Stimulated activated CD8-positive, alpha-beta memory T cell treated with anti-CD3 and anti-CD28 coated beads, Interleukin-4, amount 100 ng/mL, for 24 hours (primary cell): ENCODE measurements at places on chromosomes 4 and X.

- DNase-seq = no peak
These were observed 167.3 kb upstream of the PGRMC2 start for GRCh38 chr4:128454881-128455280.

DNA sequence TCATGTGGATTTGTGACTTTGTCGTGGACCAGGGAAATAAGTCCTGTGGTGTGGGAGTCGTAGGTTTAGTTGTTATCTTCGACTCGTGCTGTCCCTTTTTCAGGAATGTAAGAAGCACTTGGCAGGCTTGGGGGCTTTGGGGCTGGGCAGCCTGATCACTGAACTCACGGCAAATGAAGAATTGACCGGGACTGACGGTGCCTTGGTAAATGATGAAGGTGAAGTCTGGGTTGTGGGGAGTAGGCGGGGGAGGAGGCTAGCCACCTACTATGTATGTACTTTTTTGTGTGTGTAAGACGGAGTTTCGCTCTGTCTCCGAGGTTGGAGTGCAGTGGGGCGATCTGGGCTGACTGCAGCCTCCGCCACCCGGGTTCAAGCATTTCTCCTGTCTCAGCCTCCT, 1.2 kb downstream of the TAF1 start:
- DNase-seq = no peak

GRCh38 chr4:24753519-24753918, 41.9 kb upstream of the SOD3 start:
- no peak for DNase-seq

GRCh38 chr4:43496188-43496587, 603.7 kb downstream of the GRXCR1 start:
- DNase-seq = no peak

- DNase-seq = no peak
These were observed 466.3 kb upstream of the ACTRT1 start for GRCh38 chrX:128518508-128518907.

DNA sequence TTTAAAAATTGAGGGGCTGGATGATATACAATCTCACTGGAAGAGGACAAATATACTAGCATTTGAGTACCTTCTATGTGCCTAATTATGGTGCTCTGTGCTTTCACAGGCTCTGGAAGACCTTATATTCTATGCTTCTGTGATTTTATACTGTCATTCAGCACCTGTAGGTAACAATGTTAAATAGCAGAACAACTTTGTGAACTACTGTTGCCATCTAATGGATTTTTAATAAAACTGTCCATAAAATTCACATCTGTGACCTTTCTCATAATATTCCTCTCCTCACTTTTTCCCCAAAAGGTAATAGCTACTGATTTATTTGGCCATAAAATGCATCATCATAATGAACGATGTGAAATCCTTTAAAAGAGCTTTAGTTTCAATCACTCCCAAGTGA, 21.9 kb downstream of the POU3F4 start:
- no peak for DNase-seq

DNA sequence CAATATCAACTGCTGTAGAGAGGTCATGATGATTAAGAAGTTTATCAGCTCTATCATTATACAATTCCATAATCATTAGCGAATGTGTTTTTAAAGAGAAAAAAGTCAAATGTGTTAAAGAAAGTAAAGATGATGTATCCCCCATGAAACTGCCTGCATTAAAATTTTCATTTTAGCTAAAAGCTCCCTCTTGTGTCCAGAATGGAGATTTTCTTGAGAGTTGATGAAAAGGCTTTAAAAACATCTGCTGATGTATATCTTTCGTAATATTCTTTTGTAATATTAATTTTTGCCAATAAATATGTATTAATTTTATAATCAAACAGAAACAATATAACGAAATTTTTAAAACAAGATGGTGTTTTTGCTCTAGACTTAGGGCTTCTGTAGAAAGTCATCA, 52.1 kb upstream of the LHFPL1 start:
- DNase-seq = no peak

GRCh38 chr4:108049406-108049805, 59.7 kb downstream of the HADH start:
- no peak for DNase-seq

DNA sequence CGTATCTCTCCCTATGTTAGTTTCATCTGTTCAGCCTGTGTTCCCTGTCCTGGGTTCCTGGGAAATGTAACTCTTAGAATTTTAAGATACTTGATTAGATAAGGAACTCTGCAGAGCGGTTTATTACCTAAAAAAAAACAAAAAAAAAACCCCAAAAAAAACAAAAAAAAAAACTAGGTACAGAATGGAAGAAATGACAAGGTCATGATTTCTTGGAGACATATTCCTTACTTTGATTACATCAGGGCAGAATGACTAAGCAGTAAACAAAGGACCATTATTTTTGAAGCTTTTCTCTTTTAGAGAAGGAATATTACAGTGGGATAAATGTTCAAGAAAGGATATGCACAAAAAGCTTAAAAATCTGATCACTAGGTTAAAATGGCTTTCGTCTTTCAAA, 171.8 kb downstream of the ARAP2 start:
- DNase-seq = no peak

- peak; percentile 67 for DNase-seq
These were observed 17.3 kb downstream of the APLN start for GRCh38 chrX:129637217-129638109.
